ENCODE measurements at places on chromosomes 1 and 21. TPM values are rescaled to one million over a fixed set of nuclear protein-coding genes. Genes with fewer than 3 reads are reported as not detected.

Gene ZFP69B
- 18.5 TPM for total RNA-seq

Gene ASAP3
- 13.8 TPM for total RNA-seq

Gene GRIK1
- 0.85 TPM for total RNA-seq

DNA sequence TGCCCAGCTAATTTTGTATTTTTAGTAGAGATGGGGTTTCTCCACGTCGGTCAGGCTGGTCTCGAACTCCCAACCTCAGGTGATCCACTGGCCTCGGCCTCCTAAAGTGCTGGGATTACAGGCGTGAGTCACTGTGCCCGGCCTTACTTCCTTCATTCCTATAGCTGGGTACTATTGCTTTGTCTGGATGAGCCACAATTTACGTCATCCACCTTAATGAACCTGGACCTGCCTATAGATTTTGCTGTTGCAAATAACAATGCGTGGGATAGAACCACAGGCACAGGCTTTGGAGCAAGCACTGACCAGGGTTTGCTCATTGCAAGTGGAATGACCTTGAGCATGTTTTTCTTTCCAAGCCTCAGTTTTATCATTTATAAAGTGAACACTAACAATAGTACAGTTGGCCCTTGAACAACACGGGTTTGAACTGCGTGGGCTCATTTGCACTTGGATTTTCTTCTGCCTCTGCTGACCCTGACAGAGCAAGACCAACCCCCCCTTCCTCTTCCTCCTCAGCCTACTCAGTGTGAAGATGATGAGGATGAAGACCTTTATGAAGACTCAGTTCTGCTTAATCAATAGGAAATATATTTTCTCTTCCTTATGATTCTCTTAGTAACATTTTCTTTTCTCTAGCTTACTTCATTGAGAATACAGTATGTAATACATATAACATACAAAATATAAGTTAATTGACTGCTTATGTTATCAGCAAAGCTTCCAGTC, 33.3 kb upstream of the BECN2 start:
- no peak for DNase-seq

DNA sequence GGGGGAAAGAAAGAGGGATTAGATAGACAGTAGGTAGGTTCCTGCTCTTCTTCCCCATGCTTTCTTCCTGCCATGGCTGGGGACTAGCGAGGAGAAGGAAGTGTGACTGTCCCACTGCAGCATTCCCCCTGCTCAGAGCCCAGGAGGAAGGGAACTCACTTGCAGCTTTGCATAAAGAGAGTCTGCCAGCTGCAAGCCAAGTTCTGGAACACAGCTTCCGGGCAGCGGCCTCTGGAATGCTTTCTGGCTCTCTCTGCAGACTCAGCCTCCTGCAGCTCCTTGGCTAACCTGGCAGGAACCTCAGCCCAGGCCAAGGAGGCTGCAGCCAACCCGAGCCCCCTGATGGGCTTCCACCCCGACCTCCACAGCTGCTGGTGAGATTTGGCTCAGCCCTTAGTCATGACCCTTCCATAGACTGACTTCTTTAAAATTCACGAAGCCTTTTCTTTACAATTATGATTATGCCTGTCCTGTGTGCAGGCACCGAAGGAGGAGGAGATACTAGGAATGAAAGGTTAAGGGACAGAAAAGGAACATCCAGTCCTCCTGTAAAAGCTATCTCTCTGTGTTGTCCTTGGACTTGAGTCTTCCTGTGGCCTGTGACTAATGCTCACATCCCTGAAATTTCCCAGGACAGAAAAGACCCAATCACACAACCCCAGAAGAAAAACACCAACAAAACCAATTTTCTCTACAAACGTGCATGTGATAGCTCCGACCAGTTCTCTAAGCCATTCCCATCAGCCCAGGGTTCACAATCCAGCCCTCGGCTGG, 108.2 kb upstream of the OLIG2 start:
- no peak for DNase-seq

- DNase-seq, result peak; percentile 18
Observed at GRCh38 chr1:160058087-160058486, 11.9 kb downstream of the KCNJ10 start.

DNA sequence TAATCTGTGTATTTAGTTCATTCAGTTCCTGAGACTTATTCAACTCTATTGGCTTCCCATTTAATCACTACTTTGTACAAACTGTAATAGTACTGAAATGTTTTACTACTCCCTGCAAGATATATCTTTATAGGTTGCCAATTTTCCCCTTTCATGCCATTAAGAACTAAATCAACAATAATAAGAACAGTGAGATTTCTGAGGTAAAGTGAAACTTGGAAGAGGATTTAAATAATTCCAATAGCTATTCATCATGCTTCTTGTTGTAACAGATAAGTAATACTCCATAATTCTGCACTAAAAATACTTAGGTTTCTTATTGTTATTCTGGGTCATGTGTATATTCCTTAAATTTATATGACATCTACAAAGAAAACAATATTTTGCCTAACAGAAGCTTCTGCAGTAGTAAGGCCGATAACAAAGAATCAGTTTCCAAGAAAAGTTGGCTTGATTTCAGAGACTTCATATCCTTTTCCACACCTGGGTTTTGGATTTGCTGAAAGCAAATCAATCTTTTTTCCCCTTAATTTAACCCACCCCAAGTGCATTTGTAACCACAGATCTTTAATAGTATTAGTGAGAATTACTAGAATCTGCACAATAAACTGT, 258.3 kb downstream of the FAF1 start:
- no peak for DNase-seq

All from A673 (cell line).